Activated naive CD4-positive, alpha-beta T cell treated with anti-CD3 and anti-CD28 coated beads, Interleukin-2, amount 10 ng/mL, durations not matched to agents 7 days and 5 days (primary cell): ENCODE measurements at places on chromosomes 6 and 20.

DNA sequence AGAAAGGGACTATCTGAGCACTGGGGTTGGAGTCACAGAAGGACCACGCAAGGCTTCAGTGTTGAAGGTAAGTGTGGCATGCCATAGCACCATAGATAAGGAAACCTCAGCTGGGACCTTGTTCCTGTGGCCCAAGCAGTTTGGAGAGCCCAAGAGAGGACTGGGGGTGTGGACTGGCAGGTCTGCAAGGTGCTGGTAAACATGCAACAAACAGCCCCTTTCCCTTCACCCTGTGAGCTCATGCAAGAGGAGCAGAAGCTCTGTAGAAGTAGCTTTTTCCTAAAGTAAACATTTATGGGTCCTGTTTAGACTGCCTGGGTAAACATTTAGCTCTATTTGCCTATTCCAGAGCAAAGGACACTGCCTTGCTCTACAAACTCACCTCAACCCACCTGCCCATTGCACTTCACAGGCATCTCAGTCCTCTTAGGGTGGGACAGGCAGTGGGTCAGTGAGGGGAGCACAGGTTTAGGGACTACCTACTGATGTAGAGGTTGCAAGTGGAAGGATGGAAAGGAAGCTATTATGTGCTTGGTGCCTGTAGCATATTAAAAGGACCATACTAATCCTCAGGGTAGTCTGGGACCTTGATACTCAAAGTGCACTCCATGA is 12.0 kb downstream of the ZSCAN31 start:
- DNase-seq = no peak

DNA sequence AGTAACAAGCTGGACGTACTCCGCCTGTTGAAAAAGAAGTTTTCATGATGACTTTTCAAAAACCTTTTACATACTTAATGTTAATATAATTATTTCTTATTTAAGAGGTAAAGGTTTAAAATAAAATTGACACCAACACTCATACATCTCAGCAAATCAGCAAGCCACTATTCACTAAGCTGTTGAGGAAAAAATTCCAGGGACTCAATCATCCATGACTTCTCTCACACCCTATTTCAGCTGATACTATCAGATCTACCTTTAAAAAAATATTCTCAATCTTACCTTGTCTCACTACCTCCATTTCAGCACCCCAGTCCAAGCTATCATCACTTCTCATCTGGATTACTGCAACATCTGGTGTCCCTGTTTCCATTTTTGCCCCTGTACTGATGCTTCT is 109.3 kb downstream of the HACE1 start:
- DNase-seq = no peak

DNA sequence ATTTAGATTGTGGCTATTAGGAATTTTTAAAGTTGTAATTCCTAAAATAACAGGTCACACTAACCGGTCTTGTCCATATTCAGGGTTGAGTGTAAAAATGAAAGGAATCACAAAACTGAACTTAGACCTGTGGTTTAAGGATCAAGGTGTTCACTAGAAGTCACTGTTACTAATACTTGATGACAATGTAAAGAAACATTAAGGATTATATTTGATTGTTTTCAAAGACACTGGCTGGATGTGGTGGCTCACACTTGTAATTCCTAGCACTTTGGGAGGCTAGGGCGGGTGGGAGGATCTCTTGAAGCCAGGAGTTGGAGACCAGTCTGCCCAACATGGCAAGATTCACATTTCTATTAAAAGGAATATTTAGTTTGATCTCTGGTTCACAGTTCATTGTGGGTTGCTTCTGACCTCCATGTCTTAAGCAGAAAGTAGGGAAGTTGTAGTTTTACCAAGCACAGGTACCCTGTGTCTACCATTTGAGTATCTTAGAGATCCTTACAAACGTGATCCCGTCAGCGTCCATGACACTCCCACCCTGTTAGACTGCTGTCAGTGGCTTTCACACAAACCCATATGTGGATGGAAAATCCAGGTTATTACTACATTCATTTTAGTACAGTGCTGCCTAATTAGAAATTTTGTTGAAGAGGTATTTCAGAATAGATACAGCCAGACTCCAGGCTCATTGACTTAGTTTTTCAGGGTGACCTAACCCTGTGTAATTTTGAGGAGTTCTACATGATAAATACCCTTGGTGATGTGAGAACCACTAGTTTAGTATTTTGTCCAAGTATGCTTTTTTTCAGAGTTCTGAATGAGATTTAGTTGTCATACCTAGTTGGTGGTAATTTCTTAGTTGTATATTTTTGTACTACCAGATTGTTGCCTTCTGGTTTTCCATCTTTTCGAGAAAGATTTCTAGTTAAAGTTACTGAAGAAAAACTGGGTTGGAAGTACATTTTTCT is 10.2 kb downstream of the SRSF3 start:
- DNase-seq = no peak

GRCh38 chr6:83019741-83020140 is 45.9 kb downstream of the UBE3D start:
- no peak for DNase-seq

DNA sequence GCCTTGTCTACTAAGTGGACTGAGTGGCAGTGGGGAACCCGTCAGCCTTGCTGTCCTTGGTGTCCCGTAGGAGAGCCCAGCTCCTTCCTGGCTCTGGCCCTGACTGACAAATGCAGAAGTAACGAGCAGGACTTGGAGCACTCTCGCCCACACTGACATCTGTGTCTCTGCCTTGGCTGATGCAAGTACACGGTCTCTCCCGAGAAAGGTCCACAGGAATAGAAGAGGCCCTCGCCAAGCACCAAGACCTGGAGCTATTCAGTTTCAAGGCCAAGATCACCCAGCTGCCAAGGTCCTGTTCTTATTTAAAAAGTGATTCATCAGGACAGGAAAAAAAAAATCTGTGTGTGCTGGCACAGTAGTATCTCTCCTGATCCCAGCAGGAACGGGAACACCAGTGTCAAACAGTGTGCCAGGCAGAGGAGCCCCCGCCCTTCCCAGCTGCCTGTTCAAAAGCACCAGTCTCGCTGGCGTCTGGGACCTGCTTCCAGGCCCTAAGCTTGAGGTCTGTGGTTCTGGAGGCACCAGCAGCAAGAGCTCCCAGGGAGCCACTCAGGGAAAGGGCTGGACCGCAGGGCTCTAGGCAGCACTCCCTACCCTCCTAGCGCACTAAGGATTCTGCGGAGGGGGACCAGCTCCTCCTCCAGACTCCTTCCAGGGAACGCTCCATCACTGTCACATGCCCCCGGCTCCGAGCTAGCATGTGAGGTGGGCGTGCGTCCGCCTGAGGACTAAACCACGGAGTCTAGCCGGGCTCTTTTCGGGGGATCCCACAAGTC is 376.9 kb downstream of the RNGTT start:
- DNase-seq = no peak

DNA sequence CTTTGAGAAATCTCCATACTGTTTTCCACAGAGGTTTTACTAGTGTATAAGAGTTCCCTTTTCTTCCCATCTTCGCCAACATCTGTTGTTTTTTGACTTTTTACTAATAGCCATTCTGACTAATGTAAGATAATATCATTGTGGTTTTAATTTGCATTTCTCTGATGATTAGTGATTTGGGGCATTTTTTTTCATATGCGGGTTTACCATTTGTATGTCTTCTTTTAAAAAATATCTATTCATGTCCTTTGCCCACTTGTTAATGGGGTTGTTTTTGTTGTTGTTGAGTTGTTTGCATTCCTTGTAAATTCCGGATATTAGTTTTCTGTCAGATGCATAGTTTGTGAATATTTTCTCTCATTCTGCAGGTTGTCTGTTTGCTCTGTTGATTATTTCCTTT is 167.1 kb downstream of the PRL start:
- DNase-seq = no peak

DNA sequence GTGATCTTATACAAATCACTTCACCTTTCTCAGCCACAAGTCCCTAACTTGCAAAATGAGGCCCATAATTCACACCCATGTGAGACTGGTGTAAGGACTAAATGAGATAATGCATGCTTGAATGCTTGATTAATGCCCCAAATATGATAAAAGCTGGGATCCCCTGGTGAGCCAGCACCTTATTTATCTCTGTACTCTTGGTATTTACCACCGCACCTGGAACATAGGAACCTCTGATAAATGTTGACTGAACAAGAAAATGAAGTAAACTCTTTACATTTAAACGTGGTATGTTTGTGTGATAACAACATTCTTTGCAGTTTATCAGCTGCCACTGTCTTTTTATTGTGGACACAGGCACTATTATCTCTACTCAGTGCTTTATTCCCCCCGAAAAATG is 2.5 kb upstream of the APOBEC2 start:
- DNase-seq = no peak

- DNase-seq = no peak
Measured at GRCh38 chr6:82870582-82871172, 195.0 kb downstream of the UBE3D start.

DNA sequence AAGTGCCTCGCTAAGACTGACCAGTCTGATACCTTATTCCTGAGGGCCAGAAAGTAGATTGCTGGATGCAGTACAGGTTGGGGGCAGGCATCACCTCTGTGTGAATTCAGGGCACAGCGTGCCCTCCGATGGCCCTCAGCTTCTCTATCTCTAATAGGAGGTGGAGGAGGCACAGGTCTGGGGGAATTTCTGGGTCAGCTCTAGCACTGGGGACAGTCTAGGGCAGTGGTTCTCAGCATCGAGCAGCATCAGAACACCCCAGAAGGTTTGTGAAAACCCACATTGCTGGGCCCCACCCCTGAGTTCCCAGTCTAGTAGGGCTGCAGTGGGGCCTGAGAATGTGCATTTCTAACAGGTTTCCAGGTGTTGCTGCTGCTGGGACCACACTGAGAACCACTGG is 166.7 kb downstream of the CDC5L start:
- DNase-seq = no peak

- no peak for DNase-seq
Measured at GRCh38 chr6:156102129-156102528, 646.5 kb upstream of the NOX3 start.

DNA sequence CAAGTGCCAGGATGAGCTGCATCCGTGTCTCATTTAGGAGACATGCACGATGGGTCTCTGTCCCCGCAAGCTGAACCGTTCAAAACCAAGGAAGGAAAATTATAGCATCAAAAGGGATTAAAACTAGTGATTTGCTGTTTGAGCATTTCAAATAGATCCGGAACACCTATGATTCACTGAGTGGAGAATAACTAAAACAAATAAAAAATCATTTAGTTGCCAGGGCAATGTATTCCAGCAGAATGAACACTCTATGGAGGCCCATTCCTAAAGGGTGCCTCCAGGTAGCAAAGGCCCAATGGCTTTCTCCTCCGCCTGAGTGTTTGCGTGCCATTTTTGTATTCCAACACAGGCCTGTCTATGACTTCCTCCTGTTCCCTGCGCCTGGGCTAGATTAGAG is 354.8 kb downstream of the ZFAND3 start:
- no peak for DNase-seq

GRCh38 chr6:511488-512137 is 120.1 kb downstream of the IRF4 start:
- no peak for DNase-seq

GRCh38 chr6:136012198-136012887 is 160.8 kb downstream of the PDE7B start:
- DNase-seq = no peak

DNA sequence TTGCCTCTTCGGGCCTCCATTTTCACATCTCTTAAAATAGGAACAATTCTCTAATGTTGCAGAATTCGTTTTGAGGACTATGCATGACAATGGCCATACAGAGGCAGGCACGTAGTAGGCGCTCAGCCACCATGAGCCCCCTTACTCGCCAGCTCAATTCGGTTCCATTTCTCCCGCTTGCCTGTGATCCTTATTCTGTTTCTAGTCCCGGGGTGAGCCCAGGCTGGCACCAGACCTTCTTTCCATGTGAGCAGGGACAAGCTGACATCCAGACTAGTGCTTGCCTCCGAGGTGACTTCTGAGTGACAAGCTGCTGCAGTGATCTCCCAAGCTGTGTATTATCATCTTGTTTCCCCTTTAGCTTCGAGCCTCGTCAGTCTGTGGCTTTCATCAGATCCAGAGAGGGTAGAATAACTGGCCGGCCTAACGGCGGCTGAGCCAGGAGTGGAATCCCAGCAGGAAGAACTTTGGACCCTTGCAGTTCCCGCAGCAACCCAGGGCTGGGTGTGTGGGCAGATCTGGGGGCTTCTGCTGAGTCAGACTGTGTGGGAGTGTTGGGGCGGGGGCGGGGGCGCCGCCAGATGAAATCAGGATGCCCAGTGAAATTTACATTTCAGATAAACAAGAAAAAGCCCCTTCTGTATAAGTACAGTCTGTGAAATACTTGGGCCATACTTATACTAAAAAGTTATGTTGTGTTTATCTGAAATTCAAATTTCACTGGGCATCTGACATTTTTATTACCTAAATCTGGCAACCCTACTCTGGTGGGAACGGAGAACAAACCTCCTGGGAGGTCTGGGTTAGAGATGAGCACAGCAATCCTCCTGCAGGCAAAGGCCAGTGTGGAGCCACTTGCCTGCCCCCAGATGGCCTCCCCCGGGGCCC is 10.9 kb downstream of the BANF2 start:
- no peak for DNase-seq
